ENCODE measurements at places on chromosomes 6 and 20.

GRCh38 chr6:83879746-83880145 lies 20.3 kb downstream of the CYB5R4 start:
- no peak for DNase-seq

- DNase-seq, result no peak
Observed at GRCh38 chr6:120894077-120894476, 440.2 kb downstream of the TBC1D32 start.

- no peak for DNase-seq
Observed at GRCh38 chr6:96058082-96058481, 42.3 kb downstream of the FUT9 start.

DNA sequence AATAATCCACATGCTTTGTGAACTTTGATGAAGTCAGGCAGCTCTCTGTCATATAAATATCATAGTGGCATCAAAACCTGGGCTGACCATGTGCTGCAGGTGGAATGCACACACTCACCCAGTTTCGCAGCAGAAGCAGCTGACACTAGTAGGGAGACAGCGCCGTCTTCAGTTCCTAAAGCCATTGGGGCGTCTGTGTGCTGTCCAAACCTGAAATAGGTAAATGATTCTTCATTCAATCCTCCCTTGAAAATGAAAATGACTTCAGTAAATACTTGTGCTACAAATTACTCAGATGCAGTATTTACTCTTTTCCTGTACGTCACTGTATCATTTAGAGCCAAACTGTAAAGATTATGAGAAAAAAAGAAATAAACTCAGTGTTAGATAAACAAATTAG lies 127.5 kb downstream of the EYA4 start:
- no peak for DNase-seq

DNA sequence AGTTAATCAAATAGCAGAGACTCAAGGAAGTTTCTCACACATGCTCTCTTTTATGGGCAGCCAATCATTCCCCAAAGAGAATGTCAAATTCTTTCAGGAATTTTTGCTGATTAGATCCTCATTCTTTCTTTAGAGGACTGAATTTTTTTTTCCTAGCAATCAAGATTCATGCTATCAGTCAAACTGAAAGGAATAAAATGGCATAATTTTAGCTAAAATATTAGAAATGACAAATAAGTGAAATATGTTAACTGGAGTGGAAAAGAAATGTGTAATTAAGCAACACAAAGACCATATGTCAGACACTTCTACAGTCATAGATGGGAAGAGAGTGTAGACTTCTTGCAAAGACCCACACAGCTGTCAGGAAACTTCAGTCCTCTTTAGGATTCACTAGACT lies 242.3 kb upstream of the RNF217 start:
- no peak for DNase-seq

GRCh38 chr20:1334761-1335160 lies 5.8 kb upstream of the SDCBP2 start:
- DNase-seq, result no peak

DNA sequence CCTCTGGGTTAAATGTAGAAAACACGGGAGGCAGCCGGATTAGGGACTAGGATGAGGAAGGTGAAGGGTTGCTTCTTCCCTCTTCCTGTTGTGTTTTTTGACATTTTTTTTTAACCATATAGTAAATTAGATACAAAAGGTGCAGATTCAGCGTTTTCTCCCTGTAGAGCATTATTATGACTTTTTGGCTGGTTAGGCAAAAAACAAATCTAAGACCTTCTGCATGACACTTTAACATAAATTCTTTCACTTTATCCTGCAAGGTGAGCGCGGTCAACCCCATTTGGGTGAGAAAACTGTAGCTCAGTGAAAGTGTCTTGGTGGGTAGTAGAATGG lies 1.3 kb downstream of the SLC16A10 start:
- DNase-seq, result no peak

GRCh38 chr20:62378215-62378614 lies 8.7 kb upstream of the RPS21 start:
- DNase-seq, result no peak

Data from frontal cortex (tissue), 4 donors.